RWPE2 (cell line): ENCODE measurements at places on chromosomes 12 and 14.

DNA sequence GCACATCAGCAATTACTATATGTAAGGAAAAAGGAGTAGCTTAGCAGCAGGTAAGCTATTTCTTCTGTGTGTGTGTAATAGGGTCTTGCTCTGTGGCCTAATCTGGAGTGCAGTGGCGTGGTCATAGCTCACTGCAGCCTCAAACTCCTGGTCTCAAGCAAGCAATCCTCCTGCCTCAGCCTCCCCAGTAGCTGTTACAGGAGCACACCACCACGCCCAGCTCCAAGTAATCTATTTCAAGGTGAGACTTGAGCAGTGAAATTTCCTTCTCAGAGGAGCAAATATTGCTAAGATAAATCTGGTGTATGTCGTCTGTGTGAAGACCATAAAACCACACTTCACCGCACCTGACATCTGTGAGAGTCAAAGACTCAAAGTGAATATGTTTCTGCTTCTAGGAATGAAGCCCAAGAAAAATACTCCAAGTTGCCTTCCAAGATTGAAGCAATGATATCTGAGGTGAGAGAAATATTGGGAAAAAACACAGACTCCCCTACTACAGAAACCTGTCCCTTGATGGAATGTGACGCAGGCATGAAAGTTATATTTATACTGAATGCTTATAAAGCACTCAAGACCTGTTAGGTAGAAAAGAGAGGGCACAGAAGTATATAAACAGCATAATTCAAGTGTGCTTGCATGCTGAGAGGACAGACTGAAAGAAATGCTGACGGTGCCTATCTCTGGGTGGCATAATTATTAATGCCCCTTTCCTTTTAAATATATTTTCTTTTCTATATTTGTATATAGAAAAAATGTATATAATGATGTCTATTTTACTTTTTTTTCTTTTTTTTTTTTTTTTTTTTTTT lies 2.5 kb upstream of the SELPLG start:
- no peak for DNase-seq

DNA sequence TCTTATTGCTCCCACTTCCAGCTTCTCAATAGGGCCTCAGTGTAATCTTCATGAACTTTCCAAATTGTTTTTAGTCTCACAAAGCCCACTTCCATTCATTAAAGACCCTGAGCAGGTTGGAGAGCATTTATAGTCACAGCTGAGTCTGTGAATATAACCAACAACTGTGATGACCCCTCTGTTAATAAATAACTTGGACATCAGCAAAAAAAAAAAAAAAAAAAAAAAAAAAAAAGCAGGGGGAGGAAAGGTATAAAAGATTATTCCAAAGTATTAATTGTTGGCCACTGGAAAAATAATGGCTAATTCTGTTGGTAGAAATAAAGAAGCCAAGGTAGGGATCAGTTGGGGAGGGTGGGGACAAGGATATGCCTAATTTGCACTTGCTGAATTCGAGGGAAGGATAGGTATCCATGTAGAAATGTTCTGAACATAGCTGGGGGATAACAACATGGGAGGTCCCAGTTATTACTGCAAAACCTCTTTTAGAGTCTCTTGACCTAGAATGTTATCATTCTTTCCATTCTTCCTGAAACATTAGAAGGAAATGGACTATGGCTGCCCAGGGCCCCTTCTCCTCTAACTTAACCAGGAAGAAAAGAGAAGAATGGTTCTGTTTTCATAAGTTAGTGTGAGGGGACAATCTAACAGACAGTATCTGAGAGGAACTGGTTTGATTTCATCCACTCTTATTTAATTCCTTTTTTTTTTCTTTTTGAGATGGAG lies 56.5 kb downstream of the SAMD4A start:
- DNase-seq: no peak

DNA sequence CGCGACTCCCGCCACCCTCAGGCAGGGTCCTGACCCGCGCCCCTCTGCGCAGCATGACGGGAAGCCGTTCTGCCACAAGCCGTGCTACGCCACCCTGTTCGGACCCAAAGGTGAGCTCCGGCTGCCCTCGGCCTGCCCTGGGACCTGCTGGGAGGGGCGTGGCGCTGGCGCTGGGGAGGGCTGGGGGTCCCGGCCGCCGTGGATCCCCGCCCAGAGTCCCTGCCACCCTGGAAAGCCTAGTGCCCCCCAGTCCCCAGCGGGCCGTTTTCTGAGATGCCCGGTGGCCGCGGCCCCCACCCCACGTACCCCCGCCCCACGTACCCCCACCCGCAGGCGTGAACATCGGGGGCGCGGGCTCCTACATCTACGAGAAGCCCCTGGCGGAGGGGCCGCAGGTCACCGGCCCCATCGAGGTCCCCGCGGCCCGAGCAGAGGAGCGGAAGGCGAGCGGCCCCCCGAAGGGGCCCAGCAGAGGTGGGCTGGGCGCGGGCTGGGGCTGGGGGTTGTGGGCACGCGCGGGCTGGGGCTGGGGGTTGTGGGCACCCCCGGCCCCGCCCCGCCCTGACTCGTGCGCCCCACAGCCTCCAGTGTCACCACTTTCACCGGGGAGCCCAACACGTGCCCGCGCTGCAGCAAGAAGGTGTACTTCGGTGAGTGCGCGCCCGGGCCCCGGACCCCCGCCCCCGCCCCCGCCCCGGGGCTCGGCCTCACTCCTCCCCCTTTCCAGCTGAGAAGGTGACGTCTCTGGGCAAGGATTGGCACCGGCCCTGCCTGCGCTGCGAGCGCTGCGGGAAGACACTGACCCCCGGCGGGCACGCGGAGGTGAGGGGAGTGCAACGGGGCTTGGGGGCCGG lies 4.0 kb downstream of the CRIP2 start:
- no peak for DNase-seq

DNA sequence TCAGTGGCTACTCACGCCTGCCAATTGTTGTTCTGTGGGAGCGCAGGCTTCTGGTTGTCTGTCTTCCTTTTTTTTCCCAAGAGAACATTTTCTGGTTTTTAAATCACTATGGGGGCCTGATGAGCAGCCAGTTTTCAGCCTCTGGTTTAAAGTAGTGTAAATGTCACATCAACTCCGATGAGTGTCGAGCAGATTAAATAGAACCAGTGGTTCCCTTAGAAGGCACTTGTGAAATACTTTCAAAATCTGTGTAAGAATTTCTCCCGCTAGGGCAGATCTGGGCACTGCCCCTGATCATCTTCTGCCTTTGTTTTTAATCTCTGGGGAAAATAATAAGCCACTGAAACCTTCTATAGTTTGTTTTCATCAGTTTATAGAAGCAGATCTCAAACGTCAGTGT lies 130.4 kb downstream of the PRIMA1 start:
- DNase-seq: no peak

DNA sequence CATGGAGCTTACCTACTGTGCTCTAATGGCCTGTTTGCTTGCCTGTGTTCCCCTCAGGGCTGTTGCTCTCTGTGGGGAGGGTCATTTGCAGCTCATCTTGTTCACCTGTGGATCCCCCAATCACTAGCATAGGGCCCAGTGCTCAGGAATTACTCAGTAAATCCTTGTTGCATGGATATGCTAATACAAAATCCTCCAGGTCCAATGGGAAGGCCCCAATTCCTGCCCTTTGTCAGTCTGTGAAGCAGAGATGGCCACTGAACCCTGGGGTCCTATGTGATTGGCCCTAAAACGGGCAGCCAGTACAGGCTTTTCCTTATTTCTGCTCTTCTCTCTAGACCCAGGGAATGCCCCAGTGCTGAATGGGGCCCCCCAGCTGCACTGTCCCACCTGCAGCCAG lies 44.1 kb downstream of the FOS start:
- DNase-seq: no peak

DNA sequence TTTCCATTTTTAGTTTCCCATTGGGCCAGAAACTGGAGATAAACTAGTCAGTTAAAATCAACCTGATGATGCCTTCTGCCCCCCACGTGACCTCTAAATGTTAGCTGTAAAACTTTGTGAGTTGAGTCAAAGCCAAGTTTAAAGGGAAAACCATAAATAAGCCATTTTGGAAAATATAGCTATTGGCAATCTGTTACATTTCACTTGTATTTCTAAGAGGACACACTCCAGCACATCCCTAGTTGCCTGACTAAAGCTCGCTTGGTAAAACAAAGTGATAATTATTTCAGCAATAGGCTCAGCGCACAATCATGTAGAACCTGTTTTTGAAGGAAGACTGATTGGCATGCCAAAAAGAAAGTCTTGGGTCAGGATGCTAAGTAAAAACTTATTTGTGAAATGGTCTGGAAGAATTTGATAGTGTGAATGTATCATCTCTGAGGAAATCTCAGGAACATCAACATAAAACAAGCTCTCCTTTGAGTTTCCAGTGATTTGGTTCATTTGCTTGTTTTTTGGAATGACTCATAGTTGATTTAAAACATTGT lies 49.2 kb upstream of the AEBP2 start:
- DNase-seq: no peak
